NCI-H1417 (cell line): ENCODE measurements at places on chromosomes 13 and 19.

GRCh38 chr13:113562085-113562749, 22.3 kb upstream of the TFDP1 start:
- peak; percentile 87 for DNase-seq

DNA sequence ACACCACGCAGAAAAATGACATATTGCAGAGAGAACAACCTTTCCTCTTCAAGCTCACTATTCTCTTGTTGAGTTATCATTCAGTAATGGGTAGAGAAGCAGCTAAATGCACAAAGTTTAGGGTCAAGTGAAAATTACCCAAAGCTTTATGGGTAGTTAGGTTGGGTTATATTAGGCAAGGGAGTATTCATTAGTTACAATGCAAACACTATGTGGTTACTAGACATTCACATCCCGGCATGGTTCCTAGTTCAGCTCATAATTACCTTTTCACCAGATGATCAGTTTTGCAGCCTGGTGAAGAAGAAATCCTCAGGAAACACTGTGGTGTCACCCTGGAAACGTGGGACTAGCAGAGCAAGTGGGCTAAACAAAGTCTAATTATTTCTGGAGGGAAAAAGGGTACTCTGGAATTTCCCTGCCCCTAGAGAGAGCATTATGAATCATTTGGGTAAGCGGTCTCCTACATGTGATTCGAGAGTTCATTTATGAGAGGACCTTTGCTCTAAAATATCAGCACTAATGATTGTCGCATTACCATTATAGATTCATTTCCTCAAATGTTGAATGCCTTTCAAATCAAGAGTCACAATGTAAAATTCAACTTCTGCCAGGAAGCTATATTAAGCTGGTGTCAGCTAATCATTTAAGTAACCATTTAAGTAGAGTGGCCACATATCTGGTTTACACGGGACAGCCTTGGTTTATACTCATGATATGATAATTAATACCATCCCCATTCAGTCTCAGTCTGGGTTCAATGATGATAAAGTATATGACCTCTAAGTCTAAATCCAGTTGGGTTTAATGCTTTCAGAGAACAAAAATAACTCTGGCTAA, 1208.0 kb downstream of the DIAPH3 start:
- DNase-seq = peak; percentile 10

- DNase-seq = no peak
Measured at GRCh38 chr13:113143466-113144254, 14.8 kb upstream of the PROZ start.

GRCh38 chr19:36460046-36460445, 29.3 kb downstream of the ZNF566 start:
- DNase-seq = no peak

DNA sequence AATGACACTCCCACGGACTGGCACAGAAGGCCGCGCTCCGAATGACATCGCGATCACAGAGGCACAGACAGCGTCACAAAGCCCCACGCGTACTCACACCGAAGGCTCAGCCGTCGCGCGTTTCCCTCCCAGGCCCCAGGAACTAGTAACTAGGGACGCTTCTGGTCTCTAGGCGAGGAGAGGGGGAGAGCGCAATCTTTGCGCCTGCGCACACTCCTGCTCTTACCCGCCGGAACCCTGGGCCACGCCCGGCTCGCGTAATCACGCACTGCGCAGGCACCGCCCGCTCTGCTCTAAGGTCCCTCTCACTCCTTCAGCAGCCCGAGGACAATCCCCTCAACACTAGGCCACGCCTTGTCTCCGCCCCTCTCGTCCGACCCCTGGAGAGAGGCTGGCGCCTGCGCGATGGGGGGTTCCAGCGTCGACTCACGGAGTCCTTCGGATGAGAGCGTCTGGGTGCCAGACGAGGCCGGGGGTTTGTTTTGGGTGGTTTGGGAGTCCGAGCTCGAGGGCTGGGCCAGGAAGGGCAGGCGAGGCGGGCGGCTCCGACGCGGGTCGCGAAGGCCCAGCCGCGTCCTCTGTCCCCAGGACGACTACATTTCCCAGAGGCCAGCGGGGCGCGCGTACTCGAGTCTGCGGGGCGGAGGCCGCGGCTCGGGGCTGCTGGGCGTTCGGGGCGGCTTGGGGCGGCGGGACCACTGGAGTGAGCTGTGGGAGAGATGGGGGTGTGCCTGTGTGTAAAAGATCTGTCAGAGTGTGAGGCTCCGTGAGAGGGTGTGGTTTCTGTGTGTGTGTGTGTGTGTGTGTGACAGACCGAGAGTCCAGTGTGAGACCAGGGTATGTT, at the start of gene ZNF471:
ZNF471 (plus strand) TSS at position 410 of the 844 bp plus-strand sequence. CDS start 3,717 bp downstream, outside the sequence.
- DNase-seq = peak; percentile 94

DNA sequence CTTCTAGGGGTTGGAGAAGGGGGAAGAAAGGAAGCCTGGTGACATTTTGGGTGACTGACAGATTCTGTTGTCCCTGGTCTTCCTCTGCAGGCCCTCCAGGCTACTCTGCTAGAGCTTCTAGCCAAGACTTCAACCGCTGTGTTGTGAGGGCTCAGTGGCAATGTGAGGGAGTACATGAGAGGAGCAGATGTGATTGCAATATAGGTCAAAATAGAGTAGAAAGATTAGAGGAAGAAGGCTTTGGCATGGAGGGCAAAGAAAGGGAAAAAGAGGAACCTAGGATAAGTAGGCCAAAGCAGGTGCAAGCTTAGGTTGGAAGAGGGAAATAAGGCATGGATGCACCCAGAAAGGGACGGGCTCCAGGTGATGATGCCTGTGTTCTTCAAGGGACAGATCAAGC, 216.9 kb downstream of the RGCC start:
- no peak for DNase-seq

DNA sequence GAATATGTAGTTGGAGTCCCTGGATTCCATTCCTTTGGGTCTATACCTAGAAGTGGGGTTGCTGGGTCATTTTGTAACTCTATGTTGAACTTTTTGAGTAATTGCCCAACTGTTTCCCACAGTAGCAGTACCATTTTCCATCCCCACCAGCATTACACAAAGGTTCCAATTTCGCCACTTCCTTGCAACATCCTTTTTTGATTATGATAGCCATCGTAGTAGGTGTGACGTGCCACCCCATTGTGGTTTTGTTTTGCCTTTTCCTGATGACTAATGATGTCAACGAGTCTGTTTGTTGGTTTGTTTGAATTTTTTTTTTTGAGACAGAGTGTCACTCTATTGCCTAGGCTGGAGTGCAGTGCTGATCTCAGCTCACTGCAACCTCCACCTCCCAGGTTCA, 3.3 kb upstream of the PEX11G start:
- no peak for DNase-seq

- no peak for DNase-seq
Measured at GRCh38 chr13:105048677-105049076, 1486.8 kb downstream of the EFNB2 start.

DNA sequence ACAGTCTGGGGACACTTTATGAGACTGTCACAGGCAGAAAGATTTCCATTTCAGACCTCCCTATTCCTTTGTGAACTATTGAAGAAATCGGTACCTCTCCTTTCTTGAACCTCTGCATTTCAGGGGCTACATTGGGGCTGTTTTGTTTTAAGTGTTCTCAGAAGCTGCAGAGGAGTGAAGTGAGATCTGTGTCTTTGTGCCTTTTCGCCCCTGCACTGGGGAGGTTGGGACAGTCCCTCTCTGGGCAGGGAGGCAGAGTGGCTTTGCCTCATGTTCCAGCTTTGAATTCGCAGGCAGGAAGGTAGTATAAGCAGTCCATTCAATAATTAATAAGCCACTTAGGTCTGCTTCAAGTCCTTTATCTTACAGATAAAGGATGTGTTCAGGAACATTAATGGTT, 9.5 kb upstream of the AMER2 start:
- DNase-seq = no peak

- no peak for DNase-seq
Measured at GRCh38 chr13:43331672-43332071, 308.3 kb downstream of the DNAJC15 start.

GRCh38 chr19:55300886-55301458, 17.2 kb downstream of the BRSK1 start:
- no peak for DNase-seq

DNA sequence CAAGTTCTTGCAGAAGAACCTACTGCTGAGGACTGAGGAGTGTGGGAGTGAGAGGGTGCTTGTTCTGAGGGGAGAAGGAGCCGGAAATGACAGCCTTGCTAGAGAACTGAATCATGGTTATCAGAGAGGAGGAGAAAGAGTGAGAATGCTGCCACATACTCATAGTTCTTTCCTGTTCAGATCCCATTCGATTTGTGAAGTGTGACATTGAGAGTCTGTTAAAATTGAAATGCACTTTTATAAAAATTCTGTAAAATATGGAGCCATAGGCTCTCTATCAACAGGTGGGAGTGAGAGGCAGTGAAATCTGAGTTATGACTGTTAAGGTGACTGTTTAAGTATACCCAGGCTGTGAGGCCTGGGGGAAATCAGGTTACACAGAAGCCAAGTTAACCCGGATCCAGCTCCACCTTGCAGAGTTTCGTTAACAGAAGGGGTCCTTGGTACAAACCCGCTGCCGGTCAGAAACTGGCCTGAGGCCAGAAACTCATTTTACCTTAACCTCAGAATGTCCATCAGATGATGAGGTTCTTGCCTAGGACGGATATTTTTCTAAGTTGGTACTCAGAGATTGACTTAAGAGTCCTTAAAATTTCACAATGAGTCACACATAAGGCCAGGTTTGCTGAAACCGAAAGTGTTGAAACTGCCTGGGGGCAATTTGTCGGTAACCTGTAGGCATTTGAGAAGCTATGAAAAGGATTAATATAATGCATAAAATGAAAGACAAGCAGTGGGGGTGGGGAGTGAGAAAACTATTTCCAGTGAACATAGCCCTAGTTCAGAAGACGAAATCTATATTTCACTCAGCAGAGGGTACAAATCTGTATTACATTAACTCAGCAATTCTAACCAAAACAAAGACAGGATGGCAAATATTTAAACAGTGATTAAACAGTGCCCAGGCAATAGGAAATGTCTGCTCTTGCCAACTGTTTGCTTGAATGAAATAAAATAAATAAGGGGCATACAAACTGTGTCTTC, 350.5 kb downstream of the KCNRG start:
- peak; percentile 99 for DNase-seq

DNA sequence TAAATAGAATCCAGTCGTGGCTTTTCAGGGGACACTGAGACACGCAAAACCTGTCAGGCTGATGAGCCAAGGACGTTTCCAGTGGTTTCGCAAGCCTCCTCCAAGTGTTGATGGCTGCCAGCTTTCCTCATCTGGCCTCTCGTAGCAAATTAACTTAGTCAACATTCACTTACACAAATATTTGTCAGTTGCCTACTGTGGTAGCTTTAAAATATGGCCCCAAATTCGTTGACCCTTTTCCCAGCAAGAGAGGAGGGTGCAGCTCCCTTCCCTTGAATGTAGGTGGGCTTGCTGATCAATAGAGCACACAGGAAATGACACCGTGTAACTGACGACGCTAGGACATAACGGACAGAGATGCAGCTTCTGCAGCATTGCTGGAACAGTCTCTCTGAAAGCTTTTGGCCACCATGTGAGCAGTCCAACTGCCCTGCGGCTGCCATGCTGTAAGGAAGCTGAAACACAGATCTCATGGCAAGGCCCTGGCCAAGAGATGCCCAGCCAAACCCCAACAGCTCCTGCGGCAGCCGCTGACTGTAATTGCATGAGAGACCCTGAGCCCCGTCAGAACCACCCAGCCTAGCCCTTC, 5.5 kb upstream of the RANBP3 start:
- DNase-seq = no peak

DNA sequence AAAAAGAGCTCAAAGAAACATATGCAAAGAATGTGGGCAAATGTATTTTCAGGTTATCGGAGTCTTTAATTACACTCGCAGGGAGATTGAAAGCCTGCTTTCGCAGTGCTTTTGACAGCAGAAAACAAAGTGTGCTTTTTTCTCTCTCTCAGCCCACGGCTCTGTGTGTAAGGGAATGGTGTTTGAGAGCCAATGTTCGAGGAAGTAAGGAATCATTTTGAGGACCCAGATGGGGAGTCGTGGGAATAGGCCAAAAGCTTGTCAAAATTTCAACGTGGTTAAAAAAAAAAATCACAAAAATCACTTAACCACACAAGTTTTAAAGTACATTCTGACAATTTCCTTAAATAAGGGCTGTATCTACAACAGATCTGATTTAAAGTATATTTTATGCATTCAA, 197.1 kb upstream of the IRS2 start:
- DNase-seq = no peak

DNA sequence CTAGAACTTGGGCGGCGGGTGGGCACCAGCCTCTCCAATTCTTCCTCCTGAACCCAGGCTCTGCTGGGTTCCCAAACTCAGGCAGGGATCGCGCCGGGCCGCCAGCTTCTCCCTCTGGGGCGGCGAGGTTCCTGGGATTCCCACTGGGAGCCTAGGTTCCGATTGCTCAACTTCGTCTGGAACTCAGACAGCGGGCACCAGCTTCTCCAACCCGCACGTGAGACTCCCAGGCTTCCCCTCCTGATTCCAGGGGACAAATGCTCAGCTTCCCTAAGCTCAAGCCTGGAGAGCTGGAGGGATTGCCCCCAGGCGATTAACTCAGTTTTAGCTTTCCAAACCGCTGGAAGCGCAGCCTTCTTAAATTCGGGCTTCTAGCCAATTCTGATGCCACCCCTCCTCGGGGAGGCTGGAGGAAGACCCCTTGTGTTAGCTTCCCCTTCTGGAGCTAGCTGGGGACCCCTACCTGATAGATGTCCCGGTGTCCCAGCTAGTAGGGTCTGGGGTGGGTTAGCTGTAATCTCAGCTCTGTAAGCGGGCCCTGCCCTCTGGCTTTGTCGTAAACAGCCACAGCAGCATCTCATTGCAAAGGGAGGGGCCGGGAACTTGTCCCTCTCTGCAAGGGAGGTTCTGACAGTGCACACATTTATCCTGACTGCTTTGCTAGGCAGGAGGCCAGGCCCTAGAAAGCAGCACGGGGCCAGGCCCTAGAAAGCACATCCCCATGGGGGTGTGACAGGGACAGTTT, 671 bp downstream of the MCOLN1 start:
- DNase-seq = peak; percentile 41

DNA sequence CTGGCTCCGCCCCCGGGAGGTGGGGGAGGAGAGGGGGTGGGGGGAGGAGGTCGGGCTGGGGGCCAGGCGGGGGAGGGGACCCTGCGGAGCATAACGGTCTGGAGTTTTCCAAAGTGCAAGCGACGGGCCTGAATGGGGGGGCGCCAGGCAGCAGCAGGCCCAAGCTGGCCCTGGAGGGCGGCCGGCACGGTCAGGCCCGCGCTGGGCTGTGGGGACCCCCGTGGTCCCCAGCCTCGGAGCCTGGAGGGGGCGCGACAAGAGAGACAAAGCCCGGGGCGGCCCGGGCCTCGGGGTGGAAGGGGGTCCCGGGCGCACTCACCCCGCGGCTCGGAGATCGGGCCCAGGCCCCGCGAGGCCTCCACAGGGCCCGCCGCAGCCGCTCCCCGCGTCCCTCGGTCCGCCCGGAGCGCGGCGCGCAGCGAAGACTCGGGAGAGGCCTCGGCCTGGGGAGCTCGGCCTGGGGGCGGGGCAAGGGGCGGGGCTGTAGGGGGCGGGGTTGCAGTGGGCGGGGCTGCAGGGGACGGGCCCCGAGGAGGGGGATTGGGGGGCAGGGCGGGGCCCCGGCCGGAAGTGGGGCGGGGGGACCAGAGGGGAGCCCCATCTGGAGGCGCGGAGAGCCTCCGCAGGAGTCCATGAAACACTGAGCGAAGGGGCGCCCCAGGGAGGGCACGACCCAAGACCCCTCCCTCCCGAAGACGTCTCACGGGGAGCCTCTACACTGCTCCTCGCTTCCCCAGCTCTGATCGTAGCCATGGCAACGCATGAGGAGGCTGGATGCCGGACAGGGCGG, 47.6 kb downstream of the PTPRS start:
- DNase-seq = peak; percentile 69
